Transverse colon (tissue), 4 donors: ENCODE measurements at places on chromosomes 4 and X. TPM values are rescaled to one million over a fixed set of nuclear protein-coding genes. Genes with fewer than 3 reads are reported as not detected.
A peak's percentile ranks its signal among the peaks of the same experiment; 100 is the strongest.

GRCh38 chrX:134460862-134461220, 876 bp downstream of the HPRT1 start:
- DNase-seq = no peak

- DNase-seq = peak; percentile 26
Observed at GRCh38 chrX:154717824-154718223, 33.1 kb downstream of the GAB3 start.

DNA sequence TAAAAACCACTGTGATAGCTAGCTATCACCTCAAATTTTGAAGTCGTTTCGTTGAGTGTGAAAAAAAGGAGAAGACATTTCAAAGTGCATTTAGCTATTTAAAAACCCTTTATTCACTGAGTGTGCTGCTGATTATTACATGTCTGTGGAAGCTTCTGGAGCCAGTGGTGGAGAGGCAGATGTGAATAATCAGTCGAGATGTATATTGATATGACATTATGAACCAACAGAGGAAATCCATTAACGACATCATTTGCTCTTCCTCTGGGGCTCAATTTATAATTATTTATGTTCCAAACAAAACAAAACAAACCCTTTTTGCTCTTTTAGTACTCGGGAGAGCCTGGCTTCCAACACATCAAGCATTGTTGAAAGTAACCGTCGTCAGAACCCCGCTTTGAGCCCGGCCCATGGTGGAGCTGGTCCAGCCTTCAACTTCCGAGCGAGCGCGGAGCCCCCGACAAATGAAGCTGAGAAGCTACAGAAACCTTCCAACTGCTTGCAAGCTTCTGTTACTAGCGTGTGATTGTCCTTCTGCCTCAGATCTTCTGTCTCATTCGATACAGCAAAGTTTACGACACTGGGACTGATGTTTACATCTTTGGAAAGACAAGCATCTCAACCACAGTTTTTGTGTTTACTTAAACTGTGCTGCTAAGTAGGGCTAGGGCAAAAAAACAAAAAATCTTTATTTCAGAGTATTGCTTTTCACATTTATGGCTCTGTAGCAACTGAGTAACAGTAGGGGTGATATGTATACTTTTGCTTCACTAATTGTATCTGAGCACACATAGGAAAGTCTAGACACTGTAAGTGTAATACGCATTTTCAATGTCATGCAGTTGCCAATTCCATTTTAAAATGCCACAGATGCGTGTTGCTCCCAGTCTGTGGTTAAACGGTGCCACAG, 111.9 kb downstream of the STOX2 start:
- no peak for DNase-seq

DNA sequence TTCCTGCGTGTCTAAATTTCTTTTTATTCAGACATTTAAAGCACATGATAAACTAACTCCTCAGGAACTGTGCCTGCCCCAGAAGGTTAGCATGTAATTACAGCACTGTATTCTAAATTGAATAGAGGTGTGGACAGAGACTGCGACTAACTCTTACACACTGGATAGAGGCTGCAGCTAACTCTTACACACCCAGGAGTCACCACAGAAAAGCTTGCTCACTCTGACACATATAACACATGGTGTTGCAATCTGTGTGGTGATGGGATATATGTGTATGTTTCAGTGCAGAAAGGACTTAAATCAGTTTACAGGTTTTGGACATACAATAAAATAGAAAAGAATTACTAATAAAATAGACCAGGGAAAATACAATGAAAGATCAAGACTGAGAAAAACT, 41.5 kb downstream of the SMAD1 start:
- no peak for DNase-seq

EXOC1L gene
- not detected for total RNA-seq

CCDC149 gene
- 3.4 TPM for total RNA-seq

FAM50A gene
- total RNA-seq = 130 TPM
